ENCODE measurements at places on chromosomes 6 and 20. TPM values are rescaled to one million over a fixed set of nuclear protein-coding genes. Genes with fewer than 3 reads are reported as not detected.

Gene TBP
- 12.2 TPM for total RNA-seq

Gene RAMACL
- total RNA-seq: 3.5 TPM

Gene CTAGE9
- not detected for total RNA-seq

Gene CNKSR3
- 5.4 TPM for total RNA-seq

Gene PRRT1
- 0.87 TPM for total RNA-seq

Gene C20orf204
- not detected for total RNA-seq

Gene FNDC1
- total RNA-seq: 4.0 TPM

Gene UBE2V1
- total RNA-seq: 55.9 TPM

Gene SIRPB2
- 2.9 TPM for total RNA-seq

Gene C20orf141
- not detected for total RNA-seq

Gene GRM1
- total RNA-seq: not detected

Gene LHFPL5
- not detected for total RNA-seq

Gene OR2J3
- total RNA-seq: not detected

Gene SIRPD
- total RNA-seq: 0.45 TPM

Gene RAB23
- total RNA-seq: 51.3 TPM

Gene SGK2
- 54.9 TPM for total RNA-seq

Gene RBPJL
- 2.2 TPM for total RNA-seq

Gene MICAL1
- total RNA-seq: 112 TPM

Gene RNF144B
- 12.5 TPM for total RNA-seq

Gene TAAR1
- total RNA-seq: not detected

Gene HCRTR2
- total RNA-seq: not detected

Gene PLAGL1
- total RNA-seq: 31.7 TPM

Gene CALHM4
- total RNA-seq: not detected

Gene FOXC1
- total RNA-seq: 8.3 TPM

Gene NEURL2
- 12.3 TPM for total RNA-seq

Gene MICB
- total RNA-seq: not detected

Gene IYD
- total RNA-seq: 3.5 TPM

Gene TMEM74B
- 0.73 TPM for total RNA-seq

Gene CYP39A1
- total RNA-seq: 11.6 TPM

Gene ATP6V1G2
- 4.6 TPM for total RNA-seq

Gene DEFB124
- total RNA-seq: not detected

Gene RSPH9
- not detected for total RNA-seq

Gene OTOR
- not detected for total RNA-seq

Gene BANF2
- total RNA-seq: not detected

Gene ARFGEF3
- 13.4 TPM for total RNA-seq

Gene SLC17A1
- not detected for total RNA-seq

Gene PRL
- not detected for total RNA-seq

Gene SLC17A2
- not detected for total RNA-seq

Gene NAA20
- total RNA-seq: 7.2 TPM

Gene PNPLA1
- not detected for total RNA-seq

Gene KCNB1
- 0.58 TPM for total RNA-seq

Gene PSORS1C2
- total RNA-seq: not detected
